ENCODE measurements at places on chromosomes 13 and 19.

- no peak for DNase-seq
These were observed 13.8 kb downstream of the RNF6 start for GRCh38 chr13:26208287-26208686.

DNA sequence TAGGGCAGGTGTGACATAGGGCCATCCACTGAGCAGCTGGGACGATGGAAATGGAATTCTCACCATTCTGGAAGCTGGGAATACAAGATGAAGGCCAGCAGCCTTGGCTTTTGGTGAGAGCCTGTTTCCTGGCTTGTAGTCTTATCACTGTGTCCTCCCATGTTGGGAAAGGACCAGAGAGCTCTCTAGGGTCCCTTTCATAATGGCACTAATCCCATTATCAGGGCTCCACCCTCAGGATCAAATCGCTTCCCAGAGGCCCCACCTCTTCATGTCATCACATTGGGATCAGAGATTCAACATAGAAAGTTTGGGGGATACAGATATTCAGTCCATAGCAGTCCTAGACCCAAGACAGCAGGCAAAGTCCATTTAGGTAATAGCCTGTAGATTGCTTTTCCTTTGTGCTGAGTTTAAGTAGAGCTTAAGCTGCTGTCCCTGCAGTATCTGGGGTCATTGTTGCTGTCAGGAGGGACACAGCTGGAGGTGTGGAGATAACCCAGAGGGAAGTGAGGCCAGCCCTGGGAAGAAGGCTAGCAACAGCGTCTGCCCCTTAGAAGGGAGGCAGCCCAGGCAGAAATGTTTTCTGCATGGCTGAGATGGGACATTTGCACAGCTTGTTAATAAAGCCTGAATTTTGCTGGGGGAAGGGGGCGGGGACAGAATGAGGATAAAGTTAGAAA, 136.5 kb upstream of the GPR12 start:
- DNase-seq: no peak

- DNase-seq: peak; percentile 29
These were observed 1.7 kb upstream of the DNAJB1 start for GRCh38 chr19:14519860-14520407.

- no peak for DNase-seq
These were observed 2.7 kb upstream of the KCNC3 start for GRCh38 chr19:50331994-50332243.

GRCh38 chr19:35088131-35088913, 27.3 kb upstream of the FXYD3 start:
- no peak for DNase-seq

DNA sequence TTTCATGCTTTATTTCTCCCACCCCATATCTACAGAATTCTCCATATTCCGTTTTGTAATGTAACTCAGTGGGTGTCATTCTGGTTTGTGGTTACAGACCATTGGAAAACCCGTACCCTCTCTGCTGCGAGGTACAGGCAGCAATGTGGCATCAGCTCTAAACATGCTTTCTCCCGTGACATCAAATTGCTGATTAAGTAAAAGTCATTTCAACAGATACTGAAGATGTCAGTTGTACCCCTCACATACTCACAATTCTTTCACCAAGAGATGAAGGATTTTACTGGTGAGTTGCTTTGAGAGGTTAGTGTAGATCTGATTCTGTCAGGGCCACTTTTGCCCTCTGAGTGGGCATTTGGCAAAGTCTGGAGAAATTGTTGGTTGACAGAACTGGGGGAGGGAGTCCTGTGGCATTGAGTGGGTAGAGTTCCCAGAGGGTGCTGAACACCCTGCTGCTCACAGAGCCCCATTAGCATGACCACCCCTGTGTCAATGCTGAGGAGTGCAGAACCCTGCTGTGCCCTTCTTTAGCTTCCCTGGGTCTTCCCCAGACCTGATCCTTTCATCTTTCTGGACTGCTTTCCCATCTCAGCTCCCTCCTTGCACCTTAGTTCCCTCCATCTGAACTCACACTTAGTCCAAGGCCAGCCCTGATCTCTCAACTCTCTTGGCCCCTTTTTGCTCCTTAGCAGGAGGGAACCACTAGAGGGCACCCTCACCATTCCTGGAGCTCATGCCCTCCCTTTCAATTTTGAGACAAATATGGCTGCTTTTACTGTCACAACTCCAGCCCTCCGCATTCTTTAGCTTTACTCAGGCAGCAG, 39.9 kb upstream of the CEACAM8 start:
- DNase-seq: peak; percentile 66

DNA sequence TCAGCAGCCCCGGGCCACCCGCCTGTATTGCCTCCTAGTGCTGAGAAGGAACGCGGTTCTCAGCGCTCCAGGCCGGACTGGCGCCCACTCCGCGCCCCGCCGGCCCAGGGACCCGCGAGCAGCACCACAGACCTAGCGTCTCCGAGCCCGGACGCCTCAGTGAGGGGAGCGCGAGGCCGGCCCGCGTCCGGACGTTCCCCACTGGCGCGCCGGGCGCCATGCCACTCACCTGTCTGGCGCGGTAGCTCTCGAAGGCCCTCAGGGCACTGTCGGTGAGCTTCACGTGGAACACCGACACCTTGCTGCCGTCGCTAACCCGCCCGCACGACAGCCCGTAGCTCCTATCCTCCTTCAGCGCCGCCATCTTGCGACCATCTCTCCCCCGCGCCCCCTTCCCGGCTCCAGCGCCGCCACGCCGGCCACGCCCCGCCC, at the start of gene ELL:
TSS of gene ELL (minus strand) at position 379 of the 432 bp plus-strand sequence. CDS start at position 364, 15 bp downstream.
- DNase-seq: no peak

DNA sequence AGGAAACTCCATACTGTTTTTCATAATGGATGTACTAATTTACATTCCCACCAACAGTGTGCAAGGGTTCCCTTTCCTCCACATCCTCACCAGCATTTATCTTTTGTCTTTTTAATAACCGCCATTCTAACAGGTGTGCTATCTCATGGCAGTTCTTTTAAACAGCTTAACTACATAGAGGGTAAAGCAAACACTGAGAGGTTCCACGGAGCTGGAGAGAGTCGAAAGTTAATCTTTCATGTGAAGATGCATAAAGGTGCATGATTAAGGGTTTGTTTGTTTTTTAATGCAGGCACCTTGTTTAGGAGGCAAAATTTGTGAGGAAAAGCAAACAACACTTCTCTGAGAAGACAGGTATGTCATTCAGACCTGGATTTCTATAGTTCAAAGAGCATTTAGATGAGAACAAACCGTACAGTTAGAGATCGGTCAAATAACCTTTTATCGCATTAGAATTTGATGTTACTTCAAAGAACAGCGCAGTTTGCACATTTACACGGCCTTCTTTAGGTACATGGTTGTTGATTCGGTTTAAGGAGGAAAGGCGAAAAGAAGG, 193.9 kb downstream of the RBM26 start:
- no peak for DNase-seq

Measured in activated T-cell treated with anti-CD3 and anti-CD28 coated beads, Interleukin-2, amount 50 U/mL, for 48 hours (primary cell).